ENCODE measurements at places on chromosomes 2 and 18. TPM values are rescaled to one million over a fixed set of nuclear protein-coding genes. Genes with fewer than 3 reads are reported as not detected.

Gene LRRFIP1
- total RNA-seq = 183 TPM

Gene AGXT
- not detected for total RNA-seq

Gene FHL2
- 67.2 TPM for total RNA-seq

Gene DPYSL5
- not detected for total RNA-seq

Gene MARCHF4
- not detected for total RNA-seq

Gene CFC1
- total RNA-seq = not detected

Gene ADCYAP1
- not detected for total RNA-seq

Gene TRIM43
- total RNA-seq = under 0.01 TPM

Gene ABCA12
- total RNA-seq = 7.1 TPM

Gene CFAP65
- not detected for total RNA-seq

Gene C2orf72
- total RNA-seq = under 0.01 TPM

DNA sequence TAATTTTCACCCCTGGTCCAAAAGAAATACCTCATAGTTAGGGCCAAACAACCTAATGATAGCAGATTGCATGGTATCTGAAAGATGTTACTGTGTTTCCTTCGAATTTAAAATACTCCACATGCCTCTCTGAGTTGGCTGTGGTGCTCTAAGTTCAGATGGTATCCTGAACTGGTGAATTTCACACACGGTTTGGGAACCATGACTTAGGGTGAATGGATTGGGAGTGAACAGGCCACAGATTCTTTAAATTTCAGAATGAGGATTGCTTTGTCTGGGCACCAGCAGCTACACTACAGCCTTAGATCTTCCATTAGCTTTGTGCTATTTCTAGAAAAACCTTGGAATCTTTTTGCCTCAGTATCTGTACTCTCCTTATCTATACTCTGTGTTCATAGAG, 6.2 kb downstream of the GMCL1 start:
- DNase-seq = no peak

- DNase-seq = no peak
These were observed 1.1 kb downstream of the GLI2 start for GRCh38 chr2:120736624-120737339.

DNA sequence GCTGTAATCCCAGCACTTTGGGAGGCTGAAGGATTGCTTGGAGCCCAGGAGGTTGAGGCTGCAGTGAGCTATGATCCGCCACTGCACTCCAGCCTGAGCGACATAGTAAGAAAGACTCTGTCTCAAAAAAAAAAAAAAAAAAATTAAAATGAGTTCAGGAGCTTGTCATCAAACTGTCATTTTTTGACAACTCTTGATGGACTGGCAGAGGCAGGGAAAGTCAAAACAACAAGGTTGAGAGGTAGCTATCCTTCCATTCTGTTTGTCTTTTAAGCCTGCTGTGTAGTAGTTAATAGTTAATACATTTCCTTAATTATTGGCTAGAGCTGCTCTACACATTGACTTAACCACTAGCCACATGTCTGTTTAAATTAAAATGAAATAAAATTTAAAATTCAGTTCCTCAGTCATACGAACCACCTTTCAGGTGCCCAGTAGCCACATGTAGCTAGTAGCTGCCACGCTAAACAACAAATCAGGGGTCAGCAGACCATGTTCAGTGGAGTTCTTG, 22.7 kb downstream of the DPYSL5 start:
- no peak for DNase-seq

DNA sequence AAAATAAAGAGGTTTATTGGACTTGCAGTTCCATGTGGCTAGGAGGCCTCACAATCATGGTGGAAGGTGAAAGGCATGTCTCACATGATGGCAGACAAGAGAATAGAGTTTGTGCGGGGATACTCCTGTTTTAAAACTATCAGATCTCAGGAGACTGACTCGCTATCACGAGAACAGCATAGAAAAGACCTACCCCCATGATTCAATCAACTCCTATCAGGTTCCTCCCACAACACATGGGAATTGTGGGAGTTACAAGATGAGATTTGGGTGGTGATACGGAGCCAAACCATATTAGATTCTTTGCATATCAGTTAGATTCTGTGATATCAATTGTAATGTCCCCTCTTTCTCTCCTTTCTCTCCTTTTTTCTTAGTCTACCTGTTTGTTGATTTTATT, 1178.7 kb upstream of the LRRTM1 start:
- no peak for DNase-seq

GRCh38 chr2:65070172-65070830, 14.1 kb downstream of the CEP68 start:
- peak; percentile 72 for DNase-seq

GRCh38 chr18:78984941-78985784, 5.5 kb downstream of the SALL3 start:
- peak; percentile 38 for DNase-seq

- DNase-seq = peak; percentile 42
These were observed 646 bp downstream of the PHLPP1 start for GRCh38 chr18:62715759-62716615.

- no peak for DNase-seq
These were observed 252.7 kb downstream of the ZEB2 start for GRCh38 chr2:144267239-144267638.

DNA sequence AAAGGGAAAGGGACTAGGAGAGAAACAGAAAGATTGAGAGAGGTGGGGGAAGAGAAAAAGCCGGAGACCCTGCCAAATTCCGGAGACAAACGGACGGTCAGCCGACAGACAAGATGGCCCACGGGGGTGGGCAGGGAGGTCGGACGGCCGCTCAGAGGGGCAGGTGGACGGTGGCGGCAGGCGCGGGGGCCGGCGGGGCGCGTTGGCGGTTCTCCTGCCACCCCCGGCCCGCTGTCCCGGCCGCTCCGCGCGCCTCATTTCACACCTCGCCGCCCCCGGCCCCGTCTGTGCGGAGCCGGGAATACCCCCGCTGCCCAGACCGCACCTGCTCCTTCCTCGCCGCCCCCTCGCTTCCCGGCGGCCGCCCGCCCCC, 935 bp downstream of the SLC30A3 start:
- no peak for DNase-seq

DNA sequence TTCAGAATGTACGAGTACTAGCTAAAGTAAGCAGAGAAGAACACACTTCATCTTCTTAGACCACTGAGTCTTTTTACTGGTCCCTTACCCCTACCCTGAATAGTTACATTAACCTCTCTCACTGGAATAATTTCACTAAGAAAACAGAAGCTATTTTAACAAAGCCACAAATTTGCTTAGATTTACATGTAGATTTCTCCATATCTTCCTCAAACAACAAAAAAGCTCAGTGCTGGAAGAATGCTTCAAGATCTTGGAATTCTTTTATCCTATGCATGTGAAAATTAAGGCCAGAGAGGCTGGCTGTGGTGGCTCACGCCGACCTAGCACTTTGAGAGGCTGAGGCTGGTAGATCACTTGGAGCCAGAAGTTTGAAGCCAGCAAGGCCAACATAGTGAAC, 35.2 kb downstream of the MOGAT1 start:
- DNase-seq = no peak

GRCh38 chr2:219688560-219689445, 61.4 kb downstream of the SLC4A3 start:
- peak; percentile 93 for DNase-seq

- DNase-seq = peak; percentile 82
These were observed 266.6 kb downstream of the CYP26B1 start for GRCh38 chr2:71880846-71881610.

DNA sequence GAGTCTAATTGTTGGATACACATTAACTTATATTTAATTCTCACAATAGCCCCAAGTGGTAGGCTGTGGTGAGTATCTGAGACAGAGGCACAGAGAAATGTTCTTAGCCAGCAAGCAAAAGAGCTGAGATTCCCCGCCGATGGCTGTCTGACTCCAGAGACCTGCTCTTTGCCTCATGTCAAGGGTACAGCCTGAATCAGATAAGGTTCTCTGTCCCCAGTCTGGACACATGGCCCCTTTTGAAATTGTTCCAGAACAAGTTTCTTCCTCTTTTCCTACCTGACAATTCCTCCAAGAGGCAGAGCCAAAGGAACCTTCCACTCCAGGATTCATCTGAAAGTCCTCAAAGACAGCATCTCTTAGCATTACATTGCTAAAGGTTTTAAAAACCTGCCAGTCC, 512.9 kb upstream of the TNP1 start:
- DNase-seq = no peak

DNA sequence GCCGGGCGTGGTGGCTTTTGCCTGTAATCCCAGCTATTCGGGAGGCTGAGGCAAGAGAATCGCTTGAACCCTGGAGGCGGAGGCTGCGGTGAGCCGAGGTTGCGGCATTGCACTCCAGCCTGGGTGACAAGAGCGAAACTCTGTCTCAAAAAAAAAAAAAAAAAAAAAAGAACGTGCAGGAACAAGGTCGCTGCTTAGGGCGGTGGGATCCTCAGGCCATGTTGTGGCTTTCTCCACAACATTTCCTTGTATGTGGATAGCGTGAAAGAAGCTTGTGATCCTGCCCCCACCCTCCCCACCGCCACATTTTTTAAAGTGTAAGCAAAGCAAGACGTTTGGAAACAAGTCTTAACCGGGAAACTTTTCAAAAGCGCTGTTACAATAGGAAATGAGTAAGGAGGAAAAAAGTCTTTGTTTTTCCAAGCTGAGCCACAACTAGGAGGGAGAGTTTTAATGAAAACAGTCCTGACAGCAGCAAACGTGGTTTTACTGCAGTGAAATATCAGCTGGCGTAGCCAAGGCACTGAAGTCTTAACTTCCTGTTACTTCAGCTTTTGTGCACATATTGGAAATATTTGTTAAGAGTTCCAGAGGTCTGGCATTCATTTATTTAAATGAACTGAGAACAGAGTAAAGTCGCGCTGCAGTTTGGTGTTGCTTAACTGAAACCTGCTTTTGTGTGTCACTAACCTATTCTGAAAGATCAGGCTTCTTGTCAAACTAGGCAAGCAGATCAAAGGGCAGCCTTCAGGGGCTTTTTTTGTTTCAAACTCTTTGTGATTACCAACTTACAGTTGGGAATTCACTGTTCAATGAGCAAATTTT, 3.8 kb downstream of the TGIF1 start:
- DNase-seq = peak; percentile 96

DNA sequence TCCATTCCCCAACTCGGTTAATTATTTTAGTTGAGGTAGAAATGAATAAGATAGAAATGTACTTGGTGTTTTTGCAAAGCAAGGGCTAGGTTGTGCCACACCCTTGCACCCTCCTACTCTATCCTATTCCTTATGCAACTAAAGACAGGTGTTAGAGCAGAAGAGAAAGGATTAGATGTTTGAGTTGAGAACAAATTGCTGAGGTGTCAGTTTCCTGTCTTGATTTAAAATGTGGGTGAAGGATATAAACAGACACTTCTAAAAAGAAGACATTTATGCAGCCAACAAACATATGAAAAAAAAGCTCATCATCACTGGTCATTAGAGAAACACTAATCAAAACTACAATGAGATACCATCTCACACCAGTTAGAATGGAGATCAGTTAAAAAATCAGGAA, 1256.2 kb downstream of the CNTNAP5 start:
- no peak for DNase-seq

- DNase-seq = no peak
These were observed 287.2 kb upstream of the CYRIA start for GRCh38 chr2:16952805-16953204.

GRCh38 chr2:10750610-10751009, 29.2 kb downstream of the ATP6V1C2 start:
- peak; percentile 41 for DNase-seq

GRCh38 chr2:193153576-193153975, 958.8 kb upstream of the TMEFF2 start:
- peak; percentile 81 for DNase-seq

- DNase-seq = no peak
These were observed 101.2 kb downstream of the KCNS3 start for GRCh38 chr2:17979707-17980106.

DNA sequence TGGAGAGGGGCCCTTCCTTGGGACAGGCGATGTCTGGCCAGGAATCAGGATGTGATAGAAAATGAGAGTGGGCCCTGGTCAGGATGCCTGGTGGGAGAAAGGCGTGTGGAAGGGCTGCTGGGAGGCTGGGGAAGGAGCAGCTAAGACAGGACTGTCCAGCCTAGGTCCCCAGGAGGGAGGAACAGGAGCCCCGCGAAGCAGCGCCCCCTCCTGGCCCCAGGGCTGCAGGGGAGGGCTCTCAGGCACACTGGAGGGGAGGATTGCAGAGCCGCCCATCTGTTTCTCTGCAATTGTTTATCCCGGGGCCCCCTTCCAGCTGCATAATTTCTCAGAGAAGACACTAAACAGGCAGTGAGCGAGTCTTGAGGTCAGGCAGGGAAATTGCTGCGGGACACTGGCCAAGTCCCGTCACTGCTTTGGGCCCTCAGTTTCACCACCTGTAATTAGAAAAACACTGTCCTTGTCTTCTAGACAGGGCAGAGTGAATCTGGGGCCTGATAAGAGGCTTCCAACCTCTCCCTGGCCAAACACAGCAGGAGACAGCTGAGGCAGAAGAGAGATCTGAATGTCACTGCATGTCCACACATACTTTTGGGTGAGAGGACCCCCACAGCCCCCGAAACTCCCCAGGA, 3.9 kb upstream of the NPPC start:
- DNase-seq = no peak

DNA sequence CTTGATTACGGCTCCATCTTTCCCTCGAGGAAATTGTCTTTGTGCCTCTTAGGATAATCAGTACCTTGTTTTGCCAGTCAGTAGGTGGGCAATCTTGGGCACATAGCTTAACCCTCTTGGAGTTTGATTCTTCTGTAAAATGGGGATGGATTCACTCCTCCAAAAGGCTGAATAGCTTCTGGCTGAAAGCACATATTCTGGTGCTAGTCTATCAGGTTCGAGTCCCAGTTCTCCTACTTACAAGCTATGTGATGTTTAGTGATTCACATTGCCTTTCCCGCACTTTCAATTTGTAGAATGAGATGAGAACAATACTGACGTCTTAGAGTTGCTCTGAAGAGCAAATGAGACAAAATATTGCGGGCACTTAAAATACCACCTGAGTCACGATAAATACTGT, 43.9 kb downstream of the ATIC start:
- peak; percentile 22 for DNase-seq

DNA sequence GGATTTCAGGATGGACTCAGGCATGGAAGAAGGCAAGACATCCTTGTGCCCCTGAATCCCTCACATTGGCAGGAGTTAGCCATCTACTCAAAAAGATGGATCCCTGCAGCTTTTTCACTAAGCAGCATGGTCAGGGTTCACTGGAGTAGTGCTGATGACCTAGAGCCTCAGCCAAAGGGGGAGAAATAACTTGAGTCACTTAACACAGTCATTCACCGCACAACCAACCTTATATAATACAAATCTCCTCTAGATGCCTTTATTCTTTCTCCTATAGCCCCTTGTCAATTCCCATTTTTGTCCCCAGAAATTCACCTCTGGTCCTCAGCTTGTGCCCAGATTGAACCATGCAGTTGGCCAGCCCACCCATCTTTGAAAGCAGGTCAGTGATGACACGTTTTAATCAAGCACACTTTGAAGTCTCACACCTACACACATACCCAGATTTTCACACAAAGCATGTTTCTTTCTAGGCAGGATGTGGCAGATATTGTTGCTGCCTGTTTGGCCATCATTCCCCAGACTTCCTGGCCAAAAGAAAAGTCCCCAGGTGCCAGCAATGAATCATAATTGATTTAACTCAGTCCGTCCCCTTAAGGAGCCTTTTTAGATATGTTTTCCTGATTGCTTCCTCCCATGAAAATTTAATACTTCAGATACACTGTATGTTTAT, 84.2 kb downstream of the LBH start:
- peak; percentile 57 for DNase-seq
